Hepatic stellate cell (primary cell): ENCODE measurements at places on chromosomes 2 and 18.

DNA sequence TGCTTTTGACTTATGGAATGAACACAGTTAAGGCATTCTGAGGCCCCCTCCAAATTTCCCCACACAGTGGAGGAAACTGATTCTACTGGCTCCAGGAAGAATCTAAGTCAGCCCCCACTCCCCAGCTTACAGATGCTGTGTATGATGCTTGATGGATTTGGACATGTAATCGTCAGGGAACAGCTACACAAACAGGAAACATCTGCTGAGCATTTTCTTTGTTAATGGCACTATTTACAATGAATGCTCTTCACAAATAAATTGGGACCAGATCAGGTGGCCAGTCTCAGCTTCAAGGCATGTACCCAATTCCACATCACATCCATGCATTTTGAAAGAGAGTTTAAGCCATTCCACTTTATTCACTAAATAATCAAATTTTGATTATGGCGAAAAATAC, 562.3 kb downstream of the SOX11 start:
- DNase-seq = no peak

- DNase-seq = peak; percentile 44
These were observed 19.0 kb upstream of the IGFBP5 start for GRCh38 chr2:216714376-216714775.

- no peak for DNase-seq
These were observed 1410.3 kb upstream of the LRRTM1 start for GRCh38 chr2:81714817-81715216.

DNA sequence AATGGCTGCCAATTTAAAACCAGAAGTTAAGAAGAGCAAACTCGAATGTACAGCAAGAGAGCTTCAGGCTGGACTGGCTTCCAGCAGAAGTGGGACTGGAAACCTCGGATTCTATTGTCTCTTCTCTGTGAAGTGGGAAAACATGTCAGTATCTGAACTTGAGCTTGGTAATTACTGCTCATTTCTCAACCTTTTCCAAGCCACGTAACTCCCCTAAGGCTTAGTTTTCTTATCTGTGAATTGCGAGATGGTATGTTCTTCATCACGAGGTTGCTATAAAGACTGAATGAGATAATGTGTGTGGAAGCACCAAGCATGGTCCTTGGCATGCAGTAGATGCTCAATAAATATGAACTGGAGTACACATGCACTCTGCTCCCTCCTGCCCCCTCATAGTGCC, 259.4 kb upstream of the SPRED2 start:
- no peak for DNase-seq

GRCh38 chr2:64122358-64122757, 21.9 kb downstream of the PELI1 start:
- DNase-seq = no peak

DNA sequence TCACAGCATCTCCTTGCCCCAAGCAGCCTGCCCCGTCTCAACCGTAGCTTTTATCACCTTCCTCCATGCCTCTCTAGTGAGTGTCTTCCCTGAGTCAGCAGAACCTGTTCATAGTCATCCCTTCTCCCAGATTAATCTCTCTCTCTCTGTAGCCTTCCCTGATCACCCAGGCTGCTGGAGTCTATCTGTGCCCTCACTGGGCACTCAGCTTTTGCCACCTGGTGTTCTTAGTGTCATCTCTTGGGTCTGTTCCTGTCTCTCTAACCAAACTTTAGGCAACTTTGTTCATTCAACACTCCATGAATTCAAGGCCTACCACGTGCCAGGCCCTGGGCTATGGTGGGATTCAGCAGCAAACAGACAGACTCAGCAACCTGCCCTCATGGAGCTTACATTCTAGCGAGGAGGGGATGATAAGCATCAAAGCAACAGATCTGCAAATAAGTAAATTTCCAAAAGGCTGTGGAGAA, 159.1 kb downstream of the SMAD7 start:
- no peak for DNase-seq

DNA sequence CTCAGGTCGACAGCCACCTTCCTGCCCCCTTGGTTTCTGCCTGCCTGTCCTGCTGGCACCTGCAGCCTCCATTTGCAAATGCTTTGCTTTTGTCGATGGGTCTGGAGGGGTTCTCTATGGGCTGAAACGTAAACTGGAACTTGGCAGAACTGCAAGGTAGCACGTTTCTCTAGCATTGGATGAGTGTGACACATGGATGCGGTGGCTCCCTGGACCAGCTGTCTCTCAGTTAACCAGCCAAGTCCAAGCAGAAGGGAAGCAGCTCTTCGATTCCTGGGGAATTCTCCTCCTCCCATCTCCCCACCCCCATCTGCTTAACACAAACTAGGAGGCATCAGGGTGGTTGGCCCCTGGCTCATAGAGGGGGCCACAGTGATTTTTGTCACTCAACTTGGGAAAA, 57.3 kb downstream of the ITGB1BP1 start:
- no peak for DNase-seq

GRCh38 chr2:19635951-19636510, 265.8 kb downstream of the TTC32 start:
- no peak for DNase-seq

DNA sequence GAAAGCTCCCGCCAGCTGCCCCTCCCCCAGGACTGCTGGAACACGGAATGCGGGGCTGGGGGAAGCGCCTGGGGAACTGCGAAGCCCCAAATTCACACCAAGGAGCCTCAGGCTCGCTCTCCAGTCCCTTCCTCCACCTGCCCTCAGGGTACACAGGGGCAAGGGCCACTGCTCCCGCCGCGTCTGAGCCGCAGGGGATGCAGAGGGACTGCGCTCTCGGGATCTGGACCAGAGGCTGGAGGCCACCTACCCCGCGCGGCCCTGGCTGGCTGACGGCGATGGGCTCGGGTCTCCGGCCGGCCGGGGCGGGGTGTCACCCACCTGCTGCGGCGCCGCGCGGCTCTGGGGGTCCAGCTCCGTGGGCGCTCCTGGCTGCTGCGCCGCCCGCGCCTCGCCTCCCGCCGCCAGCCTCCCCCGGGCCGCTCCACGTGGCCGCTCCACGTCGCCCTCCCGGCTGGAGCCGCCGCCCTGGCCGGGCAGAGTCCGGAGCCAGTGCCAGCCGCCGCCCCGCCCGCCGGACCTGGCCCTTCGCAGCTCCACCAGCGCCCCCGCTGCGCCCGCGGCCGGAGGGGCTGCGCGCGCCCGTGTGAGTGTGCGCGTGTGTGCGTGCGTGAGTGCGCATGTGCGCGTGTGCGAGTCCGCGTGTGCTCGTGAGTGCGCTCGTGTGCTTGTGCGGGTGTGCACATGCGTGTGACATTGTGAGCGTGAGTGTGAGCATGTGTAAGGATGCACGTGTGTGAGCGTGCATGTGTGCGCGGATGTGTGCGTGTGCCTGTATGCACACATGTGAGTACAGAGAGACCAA, at the start of gene CGREF1:
Gene CGREF1 (minus strand): TSS at position 604 of the 805 bp plus-strand sequence. CDS start 14,762 bp downstream, outside the sequence.
- DNase-seq = peak; percentile 35

- DNase-seq = no peak
These were observed 1.0 kb upstream of the NPHP1 start for GRCh38 chr2:110205660-110206455.

DNA sequence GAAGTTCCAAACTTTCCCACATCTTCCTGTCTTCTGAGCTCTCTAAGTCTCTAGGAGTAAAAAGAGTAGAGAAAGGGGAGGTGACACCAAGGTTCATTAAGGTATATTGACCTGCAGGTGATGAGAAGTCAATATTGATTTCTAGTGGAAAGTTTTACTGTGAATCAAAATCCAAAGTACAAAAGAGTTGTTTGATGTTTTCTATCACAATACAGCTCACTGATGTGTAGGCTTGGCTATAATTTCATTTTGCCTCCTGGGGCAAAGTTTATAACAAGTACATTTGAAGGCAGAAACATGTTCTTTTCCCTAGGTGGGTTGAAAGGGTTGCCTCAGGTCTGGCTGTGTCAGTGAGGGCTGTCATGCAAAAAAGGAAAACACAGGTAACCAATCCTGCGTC, 65.2 kb upstream of the LRPPRC start:
- no peak for DNase-seq

- no peak for DNase-seq
These were observed 17.8 kb downstream of the CRIM1 start for GRCh38 chr2:36373149-36373926.

GRCh38 chr2:120852200-120852815, 116.6 kb downstream of the GLI2 start:
- no peak for DNase-seq

- DNase-seq = no peak
These were observed 637 bp upstream of the SFT2D3 start for GRCh38 chr2:127700527-127701192.

DNA sequence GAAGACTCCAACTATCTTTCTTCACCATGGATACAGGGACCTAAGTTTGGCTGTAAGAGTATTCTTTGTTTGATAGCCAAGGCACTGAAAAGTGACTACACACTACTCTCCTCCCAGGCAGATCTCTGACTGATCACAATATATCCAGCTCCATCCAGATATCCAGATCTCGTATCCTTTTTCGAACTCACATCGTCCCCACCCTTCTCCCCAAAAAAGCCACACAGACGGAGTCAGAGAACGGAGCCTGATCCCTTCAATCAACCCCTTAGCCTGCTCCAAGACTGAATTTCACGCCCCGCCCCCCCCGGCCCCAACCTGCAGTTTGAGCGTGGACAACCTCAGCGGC, 533 bp downstream of the DHX57 start:
- DNase-seq = peak; percentile 13

DNA sequence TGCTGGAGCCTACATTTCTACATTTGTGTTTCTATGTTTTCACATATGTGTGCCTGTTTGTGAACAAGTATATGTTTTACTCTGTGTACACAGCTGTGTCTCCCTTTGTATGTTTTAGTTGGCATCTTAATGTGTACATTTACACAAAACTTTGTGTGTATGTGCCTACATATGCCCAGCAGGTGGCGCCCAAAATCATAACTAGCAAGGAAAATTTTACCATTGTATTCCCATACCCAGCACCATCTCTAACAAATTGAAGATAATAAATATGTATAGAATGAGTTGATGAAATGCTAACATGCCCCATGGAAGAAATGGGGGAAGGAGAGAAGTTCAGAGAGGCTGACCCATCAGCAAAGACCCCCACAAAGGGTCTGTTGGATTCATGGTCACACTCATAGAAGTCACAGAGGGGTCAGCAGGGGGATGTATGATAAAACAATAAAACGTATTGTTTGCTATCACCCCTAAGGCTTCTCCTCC, 48.1 kb downstream of the PKDCC start:
- DNase-seq = no peak

DNA sequence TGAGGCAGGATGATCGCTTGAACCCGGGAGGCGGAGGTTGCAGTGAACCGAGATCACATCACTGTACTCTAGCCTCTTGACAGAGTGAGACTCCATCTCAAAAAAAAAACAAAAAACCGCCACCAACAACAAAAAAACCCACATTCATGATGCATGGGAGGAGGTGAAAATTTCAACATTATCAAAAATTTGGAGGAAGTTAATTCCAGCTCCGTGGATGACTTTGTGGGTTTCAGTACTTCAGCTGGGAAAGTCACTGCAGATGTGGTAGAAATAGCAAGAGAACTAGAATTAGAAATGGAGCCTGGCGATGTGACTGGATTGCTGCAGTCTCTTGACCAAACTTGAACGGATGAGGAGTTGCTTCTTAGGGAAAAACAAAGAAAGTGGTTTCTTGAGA, 74.3 kb downstream of the PRKCE start:
- no peak for DNase-seq

- no peak for DNase-seq
These were observed 674.5 kb downstream of the KCNJ3 start for GRCh38 chr2:155372969-155373368.

DNA sequence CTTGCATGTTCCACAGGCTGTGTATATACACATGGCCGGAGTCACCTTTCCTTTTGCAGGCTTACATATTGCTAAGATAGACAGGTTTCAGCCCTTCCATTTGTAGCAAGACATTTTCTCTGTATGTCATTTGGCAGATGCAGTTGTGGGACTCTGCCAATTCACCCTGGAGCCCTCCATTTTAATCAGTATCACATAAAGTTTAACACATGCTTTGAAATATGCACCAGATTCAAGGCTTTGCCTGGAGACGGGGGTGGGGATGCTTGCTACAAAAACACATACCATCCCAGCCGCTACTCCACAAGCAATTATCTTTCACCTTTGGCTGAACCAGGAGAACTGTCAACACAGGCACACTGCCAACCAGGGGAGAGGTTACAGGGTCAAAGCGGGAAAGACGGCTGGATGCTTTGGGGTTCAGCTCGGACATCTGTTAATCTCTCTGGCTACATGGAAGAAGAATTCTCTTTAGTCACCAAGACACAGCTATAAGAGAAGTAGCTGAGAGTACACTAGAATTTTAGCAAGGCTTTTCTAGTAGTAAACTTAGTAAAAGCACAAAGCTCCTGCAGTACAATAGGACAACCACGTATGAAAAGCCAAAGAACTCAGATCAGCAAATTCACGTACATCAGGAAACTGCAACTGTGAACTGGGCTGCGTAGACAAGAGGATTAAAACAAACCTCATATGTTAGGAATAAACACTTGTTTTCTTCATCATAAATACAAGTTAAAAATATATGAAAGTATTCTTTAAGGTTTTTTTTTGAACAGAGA, 130.9 kb downstream of the EXOC6B start:
- no peak for DNase-seq

DNA sequence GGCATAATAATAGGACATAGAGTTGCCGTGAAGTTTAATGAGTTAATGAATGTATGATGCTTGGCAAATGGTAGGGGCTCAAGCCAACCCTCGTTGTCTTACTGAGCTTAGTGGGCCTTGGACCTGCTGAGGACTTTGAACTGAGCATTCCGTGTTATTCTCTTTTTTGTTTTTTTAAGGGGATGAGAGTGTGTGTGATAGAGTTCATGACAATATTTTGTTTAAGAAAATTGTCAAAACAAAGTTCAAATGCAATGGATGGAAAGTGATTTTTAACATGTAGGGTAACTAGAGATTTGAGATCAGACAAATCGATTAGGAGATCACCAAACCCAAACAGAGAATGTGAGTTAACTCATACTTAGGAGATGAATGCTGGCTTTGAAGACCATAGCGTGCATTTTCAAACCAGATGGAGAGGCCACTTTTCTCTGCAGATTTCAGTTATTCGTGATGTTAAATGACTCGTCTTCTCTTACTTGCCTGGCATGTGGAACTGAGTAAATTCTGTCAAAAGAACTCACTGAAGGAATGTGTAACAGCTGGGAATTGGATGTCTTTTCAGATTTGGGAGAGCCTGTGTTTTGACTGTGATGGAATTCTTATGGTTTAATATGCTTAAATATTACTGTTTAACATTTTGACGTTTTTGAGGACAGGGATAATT, 88.7 kb downstream of the NEDD4L start:
- DNase-seq = peak; percentile 71

GRCh38 chr2:234444893-234445292, 52.0 kb downstream of the ARL4C start:
- DNase-seq = peak; percentile 93

DNA sequence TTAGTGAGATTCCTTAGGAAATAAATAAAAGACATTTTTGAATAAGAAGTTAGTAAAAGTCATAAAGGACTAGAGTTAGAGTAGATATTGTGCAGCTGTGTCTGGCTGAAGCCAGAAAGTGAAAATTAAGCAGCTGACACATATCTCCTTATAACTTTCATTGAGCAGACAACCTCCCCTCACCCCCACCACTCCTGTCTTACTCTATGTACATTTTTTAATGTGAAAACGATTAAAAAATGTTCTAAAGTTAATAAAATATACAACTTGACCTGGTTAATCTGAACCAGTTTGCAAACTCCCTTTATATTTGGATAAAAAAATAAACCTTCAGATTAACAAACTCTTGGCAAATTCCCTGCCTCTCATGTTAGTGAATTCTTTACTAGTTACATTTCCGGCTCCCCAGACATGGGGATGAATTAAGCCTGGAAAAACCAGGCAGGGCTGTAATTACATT, 462.8 kb downstream of the MEIS1 start:
- DNase-seq = no peak

- DNase-seq = no peak
These were observed 50.6 kb upstream of the FSIP2 start for GRCh38 chr2:185687967-185688366.

GRCh38 chr2:126389446-126389845, 266.5 kb upstream of the GYPC start:
- DNase-seq = no peak
